A549 treated with AZD2906 at 1 μM for 4 hours (cell line): ENCODE measurements at places on chromosomes 6 and 20. TPM values are rescaled to one million over a fixed set of nuclear protein-coding genes. Genes with fewer than 3 reads are reported as not detected.

Gene DNMT3B
- 3.1 to 4.3 TPM (median 3.9 TPM) in 5 replicates for total RNA-seq

Gene SGK1
- 91.0 to 141 TPM (median 91.5 TPM) in 5 replicates for total RNA-seq

Gene OPN5
- total RNA-seq, result not detected in 5 replicates

Gene ELOVL2
- total RNA-seq, result 5.2 to 6.5 TPM (median 6.5 TPM) in 5 replicates

Gene SDCBP2
- total RNA-seq, result 1.4 to 2.4 TPM (median 1.8 TPM) in 5 replicates

Gene HTR1E
- total RNA-seq, result not detected in 5 replicates

Gene CENPW
- 29.8 to 42.0 TPM (median 41.3 TPM) in 5 replicates for total RNA-seq

Gene AAR2
- 39.8 to 45.9 TPM (median 41.3 TPM) in 5 replicates for total RNA-seq
